ENCODE measurements at places on chromosomes 5 and 9.
A peak's percentile ranks its signal among the peaks of the same experiment; 100 is the strongest.

- no peak for DNase-seq
These were observed 100.9 kb downstream of the GABBR2 start for GRCh38 chr9:98607787-98608186.

GRCh38 chr9:1008216-1008615, 31.8 kb downstream of the DMRT3 start:
- DNase-seq: no peak

DNA sequence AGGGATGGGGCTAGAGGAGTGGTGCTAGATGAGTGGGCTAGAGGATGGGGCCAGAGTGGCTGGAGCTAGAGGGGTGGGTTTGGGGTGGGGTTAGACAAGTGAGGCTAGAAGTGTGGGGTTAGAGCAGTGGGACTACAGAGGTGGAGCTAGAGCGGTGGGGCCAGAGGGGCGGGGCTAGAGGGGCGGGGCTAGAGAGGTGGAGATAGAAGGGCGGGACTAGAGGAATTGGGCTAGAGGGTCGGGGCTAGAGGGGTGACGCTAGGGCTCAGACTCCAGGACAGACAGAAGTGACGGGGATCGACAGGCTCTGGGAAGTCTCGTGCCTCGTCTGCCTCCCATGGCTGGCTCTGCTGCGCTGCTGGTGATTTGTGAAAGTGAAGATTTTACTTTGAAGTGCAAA, 31.0 kb upstream of the TENT4A start:
- DNase-seq: no peak

DNA sequence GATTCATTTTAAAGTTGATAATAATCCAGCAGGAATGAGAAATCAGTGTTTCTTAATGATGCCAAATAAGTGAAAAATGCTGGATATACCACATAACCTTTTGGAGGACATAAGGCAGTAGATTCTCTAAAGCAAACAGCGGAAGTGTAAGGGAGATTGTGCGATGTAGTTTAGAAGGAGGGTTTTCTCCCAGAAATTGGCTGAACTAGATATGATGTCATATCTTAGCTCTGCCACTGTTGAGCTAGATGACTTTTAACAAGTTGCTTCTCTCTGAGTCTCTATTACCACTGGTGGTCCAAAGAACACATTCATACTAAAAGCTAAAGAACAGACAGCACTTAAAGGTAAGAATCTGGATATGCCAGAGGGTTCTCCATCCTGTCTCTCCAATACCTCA, 107.0 kb downstream of the NR6A1 start:
- no peak for DNase-seq

- DNase-seq: no peak
These were observed 39.2 kb downstream of the FER start for GRCh38 chr5:108786806-108787483.

DNA sequence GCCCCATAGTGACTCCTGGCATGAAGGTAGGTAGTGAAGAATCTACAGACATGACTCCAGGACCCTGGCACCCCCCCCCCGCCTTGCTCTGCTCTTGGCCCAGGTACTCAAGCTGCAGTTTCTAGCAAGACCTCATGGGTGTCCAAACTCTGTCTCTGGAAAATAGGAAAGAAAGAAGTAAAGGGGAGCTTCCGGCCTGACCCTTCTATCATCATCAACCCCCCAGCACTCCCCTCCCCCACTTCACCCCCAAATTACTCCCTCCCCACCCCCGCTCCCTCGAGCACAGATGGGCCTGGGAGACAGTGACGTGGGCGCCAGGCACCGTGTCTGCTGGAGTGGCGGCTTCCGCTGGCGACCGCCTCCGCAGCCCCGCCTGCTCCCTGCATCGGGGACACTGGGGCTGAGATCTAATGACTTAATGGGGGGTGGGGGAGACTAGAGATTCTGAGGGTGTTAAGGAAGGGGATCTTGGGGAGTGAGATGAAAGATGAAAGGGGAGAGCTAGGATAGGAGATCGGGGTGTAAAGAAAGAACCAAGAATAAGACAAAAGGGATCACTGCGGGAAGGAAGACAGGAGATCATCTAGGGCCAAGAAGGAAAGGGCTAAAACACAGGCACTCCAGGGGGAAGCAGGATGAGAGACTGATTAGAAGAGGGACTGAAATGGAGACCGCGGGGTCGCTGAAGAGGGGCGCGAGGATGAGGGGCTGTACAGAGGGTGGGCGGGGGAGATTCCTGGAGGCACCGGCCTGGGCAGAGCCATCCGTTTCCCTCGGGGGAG, 1.1 kb upstream of the DNAJB5 start:
- peak; percentile 53 for DNase-seq

DNA sequence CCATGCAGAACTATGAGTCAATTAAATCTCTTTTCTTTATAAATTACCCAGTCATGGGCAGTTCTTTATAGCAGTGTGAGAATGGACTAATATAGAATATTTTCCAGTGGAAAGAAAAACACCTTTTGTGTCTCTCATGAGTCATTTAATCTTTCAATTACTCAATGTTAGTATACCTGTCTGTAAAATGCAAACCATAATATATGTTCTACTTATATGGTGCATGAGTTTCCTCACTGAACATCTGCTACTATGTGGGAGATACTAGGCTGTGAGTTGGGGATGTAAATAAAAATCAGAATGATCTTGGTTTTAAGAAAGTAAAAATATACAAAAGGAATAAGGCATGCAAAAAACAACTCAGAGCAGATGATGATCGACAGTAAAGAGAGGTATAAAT, 15.0 kb downstream of the CDH10 start:
- no peak for DNase-seq

- DNase-seq: no peak
These were observed 123.7 kb downstream of the WNK2 start for GRCh38 chr9:93307468-93308157.

- no peak for DNase-seq
These were observed 57.7 kb upstream of the CER1 start for GRCh38 chr9:14780251-14780650.

GRCh38 chr9:115642285-115642684, 511.3 kb upstream of the PAPPA start:
- DNase-seq: no peak

DNA sequence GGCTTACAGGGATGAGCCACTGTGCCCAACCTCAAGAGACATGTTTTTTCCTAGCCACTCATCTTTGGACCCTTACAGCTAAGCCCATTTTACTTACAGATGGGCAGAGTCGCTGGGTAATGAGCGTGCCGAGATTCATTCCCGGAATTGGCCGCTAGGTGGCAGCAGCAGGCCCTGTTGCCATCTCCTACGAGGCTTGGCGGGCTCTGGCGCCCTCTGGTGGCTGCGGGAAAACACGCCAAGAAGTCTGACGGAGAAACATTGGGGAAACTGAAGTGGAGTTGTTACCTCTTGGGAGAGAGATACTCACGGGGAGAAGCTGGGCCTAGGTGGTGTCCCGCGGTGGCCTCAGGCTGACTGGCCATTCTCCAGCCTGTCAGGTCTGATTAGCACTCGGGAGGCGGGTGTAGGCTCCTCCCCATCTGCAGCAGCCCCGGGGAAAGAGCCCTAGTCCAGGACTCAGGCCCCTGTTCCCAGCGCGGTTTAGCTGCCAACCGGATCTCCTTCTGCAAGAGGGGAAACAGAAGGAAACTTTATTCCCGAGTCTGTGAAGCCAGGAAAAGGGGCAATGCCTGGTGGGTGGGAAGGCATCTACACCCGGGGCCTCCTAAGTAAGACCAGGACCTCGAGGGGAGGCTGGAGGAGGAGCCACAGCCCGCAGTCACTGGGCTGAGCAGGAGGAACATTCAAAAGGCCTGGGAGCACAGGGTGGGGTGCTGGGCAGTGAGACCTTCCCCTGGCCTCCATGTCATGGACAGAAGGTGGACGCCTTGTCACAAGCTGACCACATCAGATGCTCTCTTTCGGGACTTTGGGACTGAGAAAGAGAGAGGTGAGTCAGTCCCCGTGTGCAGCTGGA, 9.7 kb downstream of the PTGES2 start:
- peak; percentile 99 for DNase-seq

DNA sequence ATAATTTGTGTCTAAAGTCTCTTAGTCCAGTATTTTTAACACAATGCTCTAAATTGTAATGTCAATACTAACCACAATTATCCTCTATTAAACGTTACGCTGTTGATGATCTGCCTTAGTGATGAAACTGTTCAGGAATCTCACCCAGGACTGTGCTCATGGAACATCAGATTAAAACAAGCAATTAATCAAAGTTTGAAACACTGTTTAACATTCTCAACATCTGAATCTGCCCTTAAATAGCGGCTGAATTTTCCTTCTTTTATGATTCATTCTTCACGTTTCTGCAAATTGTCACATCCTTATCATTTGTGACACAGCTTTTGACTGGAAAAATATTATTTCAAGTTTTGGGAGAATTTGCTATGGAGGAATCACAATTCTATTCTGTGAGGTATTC, 113.8 kb downstream of the MARCHF11 start:
- no peak for DNase-seq

DNA sequence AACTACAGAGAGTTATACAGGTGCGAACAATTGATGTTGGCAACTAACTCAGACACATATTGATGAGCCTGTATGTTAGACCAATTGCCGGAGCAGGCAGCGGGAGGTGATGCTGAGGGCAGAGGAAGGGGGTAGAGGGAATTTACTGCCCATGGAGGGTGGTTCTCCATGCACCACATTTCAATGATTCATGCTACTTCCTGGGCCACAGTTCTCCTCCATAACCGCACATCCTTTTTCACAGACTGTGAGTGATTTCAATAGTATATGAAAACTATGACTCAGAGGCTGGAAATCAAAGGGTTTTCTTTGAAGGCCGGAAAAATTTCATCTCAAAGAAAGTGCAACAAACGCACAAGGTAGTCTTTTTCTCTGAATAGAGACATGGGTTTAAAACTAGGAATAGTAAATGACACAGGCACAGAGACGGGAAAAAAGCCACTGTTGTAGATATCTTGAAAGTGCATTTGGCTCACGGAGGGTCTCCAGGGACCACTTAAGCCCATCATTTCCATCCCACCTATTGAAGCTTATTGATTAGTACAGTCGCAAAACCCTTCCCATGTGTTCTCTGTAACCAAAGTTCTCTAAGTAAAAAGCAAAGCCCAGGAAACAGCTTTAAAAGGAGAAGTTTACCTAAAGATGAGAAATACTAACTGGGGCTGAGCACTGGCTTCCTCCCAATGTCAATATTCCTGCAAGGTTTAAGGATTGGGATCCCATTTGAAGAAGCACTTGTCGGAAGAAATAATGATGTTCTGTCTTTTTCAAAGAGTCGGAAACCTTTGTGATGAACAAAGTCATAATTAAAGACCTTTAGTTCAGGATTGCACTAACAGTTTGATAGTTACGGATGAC, 28.0 kb upstream of the ADAM19 start:
- DNase-seq: peak; percentile 74

- DNase-seq: no peak
These were observed 296.6 kb downstream of the FBXL7 start for GRCh38 chr5:15796557-15796956.

- no peak for DNase-seq
These were observed 34.0 kb upstream of the ZNF462 start for GRCh38 chr9:106828965-106829364.

- no peak for DNase-seq
These were observed 123.0 kb upstream of the GRIA1 start for GRCh38 chr5:153367466-153367865.

- no peak for DNase-seq
These were observed 30.3 kb downstream of the MELK start for GRCh38 chr9:36603006-36603405.

GRCh38 chr9:35908504-35909125, 675 bp upstream of the SPAAR start:
- no peak for DNase-seq

- DNase-seq: no peak
These were observed 258.2 kb upstream of the PIK3R1 start for GRCh38 chr5:67957374-67957773.

GRCh38 chr9:103941104-103941503, 153.0 kb upstream of the SMC2 start:
- no peak for DNase-seq

- no peak for DNase-seq
These were observed 31.6 kb downstream of the LMNB1 start for GRCh38 chr5:126808521-126808988.

GRCh38 chr5:71734141-71734540, 15.1 kb downstream of the CARTPT start:
- DNase-seq: no peak

GRCh38 chr5:176447591-176447977, 601 bp upstream of the FAF2 start:
- DNase-seq: peak; percentile 38

DNA sequence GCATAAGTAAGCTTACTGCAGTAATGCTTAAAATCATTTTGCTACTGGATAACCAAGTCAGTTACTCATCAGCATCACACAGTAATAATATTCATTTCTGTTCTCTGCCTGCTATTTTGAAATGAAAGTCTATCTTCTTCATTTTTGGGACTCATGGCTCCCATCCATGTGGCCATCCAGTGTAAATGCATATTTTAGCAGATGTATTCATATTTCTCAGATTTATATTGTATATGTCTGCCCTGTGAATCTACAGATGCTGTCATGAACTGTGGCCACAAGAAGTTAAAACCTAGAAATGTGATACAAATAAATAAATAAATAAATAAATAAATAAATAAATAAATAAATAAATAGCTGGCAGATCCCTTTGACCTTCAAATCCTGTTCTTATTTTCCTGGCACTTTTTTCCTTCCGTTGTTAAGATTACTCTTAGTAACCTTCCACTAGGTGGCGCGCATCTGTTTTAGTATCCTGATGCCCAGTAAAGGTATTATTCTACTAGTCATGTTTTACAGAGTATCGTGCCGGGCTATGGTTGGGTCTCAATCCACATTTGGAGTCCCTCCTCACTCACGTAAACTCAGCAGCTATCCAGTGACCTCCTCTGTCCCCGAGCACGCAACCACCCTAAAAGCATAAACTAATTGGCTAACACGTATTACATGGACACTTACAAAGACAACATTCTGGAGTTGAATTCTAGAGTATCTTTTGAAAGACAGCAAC, 79.2 kb upstream of the IL7R start:
- DNase-seq: peak; percentile 88

DNA sequence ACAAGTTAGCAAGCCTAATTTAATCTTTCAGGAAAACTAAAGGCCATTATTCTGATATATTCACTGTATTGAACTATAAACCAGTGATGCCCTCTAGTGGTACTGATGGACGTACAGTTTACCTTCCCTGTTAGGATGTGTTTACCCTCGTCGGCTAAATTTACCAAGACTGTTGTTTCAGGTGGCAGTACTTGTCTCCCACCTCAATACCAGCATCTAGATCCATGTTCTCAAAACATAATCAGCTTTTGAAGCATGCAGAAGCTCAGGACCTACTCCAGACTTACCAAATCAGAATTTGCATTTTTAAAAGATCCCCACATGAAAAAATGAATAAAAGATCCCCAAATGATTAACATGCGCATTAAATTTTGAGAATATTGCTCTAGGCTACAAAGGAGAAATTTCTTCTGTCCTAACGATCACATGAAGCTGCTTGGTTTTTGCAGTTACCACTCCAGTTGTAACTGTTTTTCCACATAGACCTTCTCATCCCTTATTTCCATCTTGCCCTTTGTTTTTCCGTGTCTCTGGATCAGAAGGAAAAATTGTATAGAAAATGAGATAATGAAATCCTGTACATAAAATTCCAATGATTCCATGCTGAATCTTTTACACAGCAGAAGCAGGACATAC, 3.2 kb upstream of the BAAT start:
- DNase-seq: peak; percentile 11

- no peak for DNase-seq
These were observed 8.4 kb downstream of the LHX3 start for GRCh38 chr9:136196404-136197083.
